Liver (tissue), 10 donors: ENCODE measurements at places on chromosomes 2 and 18. TPM values are rescaled to one million over a fixed set of nuclear protein-coding genes. Genes with fewer than 3 reads are reported as not detected.

DNA sequence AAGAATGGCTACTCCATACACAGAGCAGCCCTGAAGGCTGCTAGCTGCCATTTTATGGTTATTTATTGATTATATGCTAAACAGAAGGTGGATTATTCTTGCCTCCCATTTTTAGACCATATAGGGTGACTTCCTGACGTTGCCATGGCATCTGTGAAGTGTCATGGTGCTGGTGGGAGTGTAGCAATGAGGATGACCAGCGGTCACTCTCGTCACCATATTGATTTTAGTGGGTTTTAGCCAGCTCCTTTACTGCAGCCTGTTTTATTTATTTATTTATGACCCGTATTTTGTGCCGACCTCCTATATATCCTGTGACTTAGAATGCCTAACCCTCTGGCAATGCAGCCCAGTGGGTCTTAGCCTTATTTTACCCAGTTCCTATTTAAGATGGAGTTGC is 553.9 kb downstream of the TNS1 start:
- H3K36me3 ChIP-seq = no peaks in the 10 kb centered on the region
- H3K4me3 ChIP-seq = no peak overlapping the region
- H3K27ac ChIP-seq = no peak overlapping the region

DNA sequence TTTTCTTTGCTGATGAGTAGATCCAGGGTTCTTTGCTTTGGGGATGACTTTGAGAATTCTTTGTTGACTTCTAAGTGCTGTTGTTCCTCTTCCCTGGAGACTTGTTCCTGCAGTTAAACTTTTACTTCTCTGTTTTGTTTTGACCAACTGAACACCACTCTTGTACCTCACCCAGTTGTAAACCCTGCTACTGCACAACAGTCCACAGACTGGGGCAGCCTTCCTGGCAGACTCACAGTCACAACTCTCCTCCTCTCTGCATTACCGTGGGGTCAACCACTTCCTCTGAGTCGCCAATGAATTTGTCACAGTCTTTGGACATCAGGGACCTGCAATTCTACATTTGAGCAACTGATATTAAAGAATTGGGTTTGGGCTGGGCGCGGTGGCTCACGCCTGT is 3.8 kb upstream of the SLC8A1 start:
- H3K36me3 ChIP-seq = no peaks in the 10 kb centered on the region
- peaks cover 2% of the 10 kb centered on the region for H3K27me3 ChIP-seq
- no peak overlapping the region for H3K27ac ChIP-seq
- no peak for DNase-seq
- H3K4me1 ChIP-seq = no peaks in the 10 kb centered on the region

RGPD8 gene
- 20.6 TPM for total RNA-seq

SP5 gene
- 0.05 TPM for total RNA-seq
